Prostate gland (tissue), 2 donors: ENCODE measurements at places on chromosomes 3 and 15. TPM values are rescaled to one million over a fixed set of nuclear protein-coding genes. Genes with fewer than 3 reads are reported as not detected.

GRCh38 chr3:147354623-147355022 lies 51.7 kb downstream of the ZIC4 start:
- no peak for DNase-seq

GRCh38 chr15:69869881-69870505 lies 227.7 kb downstream of the TLE3 start:
- DNase-seq, result no peak

DNA sequence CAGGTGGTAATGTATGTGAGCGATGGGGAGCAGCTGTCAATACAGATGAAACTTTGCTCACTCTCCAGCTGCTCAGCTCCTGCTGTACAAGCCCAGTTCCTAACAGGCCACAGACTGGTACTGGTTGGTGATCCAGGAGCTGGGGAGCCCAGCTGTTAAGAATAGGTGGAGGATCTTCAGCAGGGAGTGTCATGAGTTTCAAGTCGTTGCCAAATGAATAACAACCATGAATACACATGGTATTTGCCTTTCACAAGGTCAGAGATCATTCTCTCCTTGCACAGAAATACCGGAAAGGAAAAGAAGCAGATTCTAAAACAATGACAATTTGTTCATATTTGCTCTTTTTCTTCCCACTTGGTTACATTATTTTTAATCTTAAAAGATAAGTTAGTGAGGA lies 5.1 kb downstream of the PLSCR1 start:
- DNase-seq, result no peak

DNA sequence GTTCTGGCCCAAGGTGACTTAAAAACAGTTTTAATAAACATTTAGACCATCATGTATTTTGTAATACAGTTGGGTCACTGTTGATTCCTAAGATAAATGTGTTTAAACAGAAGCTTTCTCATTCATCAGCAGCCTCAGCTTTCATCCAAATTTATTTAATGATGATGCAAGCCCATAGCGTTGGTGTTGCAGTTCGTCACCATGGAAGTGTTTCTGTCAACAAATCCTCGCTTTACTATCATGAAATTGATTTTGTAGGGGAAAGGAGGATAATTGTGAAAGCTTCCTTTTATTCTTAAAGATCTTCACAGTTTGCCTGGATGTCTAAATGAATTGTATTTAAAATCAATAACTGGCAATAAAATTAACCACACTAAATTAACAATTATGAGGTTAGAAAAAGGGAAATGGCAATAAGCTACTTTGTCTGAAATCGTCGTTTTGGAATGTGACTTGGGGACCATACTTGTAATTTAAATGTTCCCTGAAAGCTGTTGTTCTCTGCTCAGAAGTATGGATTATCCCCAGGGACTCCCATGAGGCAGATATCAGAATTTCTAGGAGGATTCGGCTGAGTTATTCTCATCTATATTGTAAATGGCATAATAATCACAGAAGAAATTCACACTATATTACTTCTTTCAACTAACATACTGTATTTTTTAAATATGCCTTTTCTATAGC lies 29.0 kb downstream of the CMSS1 start:
- no peak for DNase-seq

OTOL1 gene
- total RNA-seq, result not detected

DNA sequence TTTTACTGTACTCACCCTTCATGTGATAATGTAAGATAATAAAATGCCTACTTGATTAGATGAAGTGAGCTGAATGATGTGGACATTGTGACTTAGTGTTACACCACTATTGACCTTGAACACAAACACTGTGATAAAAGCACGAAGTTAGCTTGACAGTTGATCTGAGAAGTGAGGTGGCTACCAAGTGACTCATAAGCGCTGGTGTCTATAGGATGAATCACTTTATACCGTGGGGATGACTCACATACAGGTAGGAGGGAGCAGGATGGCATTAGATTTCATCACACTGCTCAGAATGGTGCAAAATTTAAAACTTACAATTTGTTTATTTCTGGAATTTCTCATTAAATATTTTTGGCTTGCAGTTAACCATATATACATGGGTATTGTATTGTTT lies 174.7 kb upstream of the CNTN3 start:
- no peak for DNase-seq

DNA sequence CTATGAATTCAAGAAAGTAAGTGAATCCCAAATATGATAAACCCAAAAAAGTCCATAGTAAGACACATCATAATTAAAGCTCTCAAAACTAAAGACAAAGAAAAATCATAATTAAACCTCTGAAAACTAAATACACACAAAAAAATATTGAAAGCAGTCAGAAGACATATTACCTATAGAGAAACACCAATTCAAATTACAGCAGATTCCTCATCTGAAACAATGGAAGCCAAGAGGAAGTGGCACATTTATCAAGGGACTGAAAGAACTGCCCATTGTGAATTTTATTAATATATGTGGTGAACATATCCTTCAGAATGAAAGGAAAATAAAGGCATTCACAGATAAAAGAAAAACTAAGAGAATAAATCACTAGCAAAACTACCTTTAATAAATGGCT lies 128.2 kb downstream of the SCAPER start:
- DNase-seq, result no peak

BHLHE40 gene
- total RNA-seq, result 32.3 TPM

LMLN gene
- total RNA-seq, result 6.8 TPM

SPESP1 gene
- 14.3 TPM for total RNA-seq

DNA sequence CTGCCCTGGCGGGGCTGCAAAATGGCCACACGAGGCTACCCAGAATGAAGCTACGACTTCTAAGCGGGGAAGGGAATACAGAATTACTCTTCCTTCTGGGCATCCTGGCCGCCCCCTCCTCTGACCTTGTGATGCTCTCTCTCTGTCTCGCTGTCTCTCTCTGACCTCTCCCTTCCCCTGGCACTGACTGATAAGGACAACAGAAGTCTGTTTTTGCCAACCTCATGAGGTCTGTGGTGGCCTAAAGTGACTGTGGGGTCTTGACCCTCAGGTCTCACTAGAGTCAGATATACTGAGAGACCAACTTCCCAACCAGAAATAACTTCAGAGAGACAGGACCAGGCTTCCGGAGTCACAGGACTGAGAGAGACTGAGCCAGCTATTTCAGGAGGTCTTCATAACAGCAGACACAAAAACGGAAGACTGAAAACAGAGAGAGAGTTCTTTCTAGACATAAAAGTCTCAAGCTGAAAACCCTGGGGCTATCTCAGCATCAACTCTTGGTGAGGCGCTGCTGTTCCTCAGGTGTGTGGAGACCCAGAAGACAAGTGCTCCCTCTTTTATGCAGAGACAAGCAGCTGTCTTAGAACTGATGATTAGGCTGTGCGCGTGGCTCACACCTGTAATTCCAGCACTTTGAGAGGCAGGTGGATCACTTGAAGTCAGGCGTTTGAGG lies 38.2 kb upstream of the CFAP161 start:
- DNase-seq, result no peak

GRCh38 chr3:8460050-8460708 lies 41.4 kb upstream of the LMCD1 start:
- DNase-seq, result no peak

TM4SF4 gene
- total RNA-seq, result not detected
